Left lung (tissue), 14 donors: ENCODE measurements at places on chromosomes 6 and 20. TPM values are rescaled to one million over a fixed set of nuclear protein-coding genes. Genes with fewer than 3 reads are reported as not detected.

Gene KCNS1
- total RNA-seq: 0.97 TPM

Gene KAT14
- total RNA-seq: 8.0 TPM

Gene AVP
- total RNA-seq: not detected

DNA sequence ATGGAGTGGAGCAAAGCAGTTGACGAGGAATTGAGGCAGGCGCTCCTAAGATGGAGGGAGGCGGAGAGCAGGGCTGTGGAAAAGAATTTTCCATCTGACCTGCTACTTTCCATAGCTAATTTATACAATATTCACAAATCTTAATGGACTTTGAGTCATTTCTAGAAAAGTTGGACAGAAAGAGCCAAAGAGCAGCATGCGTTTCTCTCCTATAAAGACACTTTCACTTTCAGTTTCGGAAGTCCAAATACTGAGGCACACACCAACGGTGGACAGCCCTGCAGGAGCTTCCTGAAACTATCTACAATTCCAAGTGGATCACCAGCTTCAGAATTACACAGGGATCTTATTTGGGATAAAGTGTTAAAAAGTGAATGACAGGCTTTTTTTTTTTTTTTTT, 43.5 kb downstream of the PANK2 start:
- DNase-seq: no peak

Gene ZFP57
- total RNA-seq: not detected

- no peak for DNase-seq
Measured at GRCh38 chr6:155381673-155382337, 67.5 kb upstream of the TFB1M start.

DNA sequence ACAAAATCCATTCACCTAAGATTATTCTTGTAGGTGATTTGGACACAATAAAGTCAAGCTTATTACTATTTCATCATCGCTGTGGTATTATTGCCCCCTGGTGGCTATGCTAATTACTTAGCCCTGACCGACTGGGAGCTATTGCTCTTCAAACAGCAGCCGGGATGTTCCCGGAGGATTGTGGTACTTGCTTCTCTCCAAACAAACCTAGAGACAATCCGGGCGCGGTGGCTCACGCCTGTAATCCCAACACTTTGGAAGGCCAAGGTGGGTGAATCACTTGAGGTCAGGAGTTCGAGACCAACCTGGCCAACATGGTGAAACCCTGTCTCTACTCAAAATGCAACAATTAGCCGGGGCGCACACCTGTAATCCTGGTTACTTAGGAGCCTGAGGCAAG, 15.4 kb upstream of the STMND1 start:
- DNase-seq: peak; percentile 82

Gene PI16
- total RNA-seq: 2.5 TPM

GRCh38 chr6:147508866-147509608, 547 bp downstream of the SAMD5 start:
- peak; percentile 26 for DNase-seq

DNA sequence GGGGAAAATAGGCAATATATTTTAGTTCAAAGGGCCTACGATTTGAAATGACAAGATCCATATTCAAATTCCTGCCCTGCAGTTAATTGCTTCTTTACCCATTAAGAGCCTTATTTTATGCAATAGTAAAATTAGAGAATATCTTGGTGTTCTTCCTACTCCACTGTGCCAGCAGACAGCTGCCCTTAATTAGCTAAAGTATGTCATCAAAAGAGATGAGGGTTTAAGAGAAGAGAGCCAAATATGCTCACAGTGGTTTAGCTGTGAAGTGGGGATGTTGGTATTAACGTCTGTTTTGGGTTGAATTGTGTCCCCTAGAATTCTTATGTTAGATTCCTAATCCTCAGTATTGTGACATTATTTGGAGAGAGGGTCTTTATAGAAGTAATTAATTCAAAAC, 148.1 kb downstream of the MOXD1 start:
- no peak for DNase-seq

DNA sequence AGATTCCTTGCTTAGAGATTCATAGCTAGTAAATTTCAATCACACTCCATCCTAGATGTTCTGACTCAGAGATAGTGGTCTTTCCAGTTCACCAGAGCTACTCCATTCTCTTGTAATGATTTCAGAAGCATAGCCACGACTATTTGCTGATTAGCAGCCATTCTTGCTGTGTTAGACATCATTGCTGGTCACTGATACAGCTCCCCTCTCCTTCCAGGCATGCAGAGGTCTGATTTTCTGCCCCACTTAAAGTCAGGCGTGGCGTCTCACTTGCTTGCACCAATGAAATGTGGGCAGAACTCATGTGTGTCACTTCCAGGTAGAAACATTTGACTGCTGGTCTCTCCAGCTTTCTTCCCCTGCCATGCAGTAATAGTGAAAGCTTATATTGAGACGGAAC, 168.9 kb upstream of the JARID2 start:
- DNase-seq: no peak

GRCh38 chr6:11330413-11330760, 97.9 kb upstream of the NEDD9 start:
- DNase-seq: peak; percentile 17

DNA sequence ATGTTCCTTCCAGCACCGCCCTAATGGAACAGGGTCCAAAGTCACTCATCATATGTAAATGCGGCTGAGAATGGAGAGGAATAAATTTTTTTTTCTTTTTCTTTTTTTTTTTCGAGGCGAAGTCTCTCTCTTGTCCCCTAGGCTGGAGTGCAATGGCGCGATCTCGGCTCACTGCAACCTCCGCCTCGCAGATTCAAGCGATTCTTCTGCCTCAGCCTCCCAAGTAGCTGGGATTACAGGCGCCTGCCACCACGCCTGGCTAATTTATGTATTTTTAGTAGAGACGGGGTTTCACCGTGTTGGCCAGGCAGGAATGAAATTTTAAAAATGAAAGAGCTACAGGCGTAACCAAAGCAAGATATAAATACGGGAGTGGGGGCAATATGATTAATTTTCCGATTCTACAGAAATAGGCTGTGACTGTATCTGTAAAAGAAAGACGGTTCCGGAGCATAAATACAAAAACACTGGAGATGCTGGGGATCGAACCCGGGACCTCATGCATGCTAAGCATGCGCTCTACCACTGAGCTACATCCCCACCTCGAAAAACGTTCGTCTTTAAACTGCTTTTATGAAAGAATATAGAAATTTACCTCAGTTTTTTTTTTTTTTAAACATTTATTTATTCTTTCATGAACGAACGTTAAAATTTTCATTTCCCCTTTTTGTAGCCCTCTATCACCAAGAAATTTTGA, 132.2 kb downstream of the GPX5 start:
- DNase-seq: no peak

Gene IDH3B
- 64.8 TPM for total RNA-seq

DNA sequence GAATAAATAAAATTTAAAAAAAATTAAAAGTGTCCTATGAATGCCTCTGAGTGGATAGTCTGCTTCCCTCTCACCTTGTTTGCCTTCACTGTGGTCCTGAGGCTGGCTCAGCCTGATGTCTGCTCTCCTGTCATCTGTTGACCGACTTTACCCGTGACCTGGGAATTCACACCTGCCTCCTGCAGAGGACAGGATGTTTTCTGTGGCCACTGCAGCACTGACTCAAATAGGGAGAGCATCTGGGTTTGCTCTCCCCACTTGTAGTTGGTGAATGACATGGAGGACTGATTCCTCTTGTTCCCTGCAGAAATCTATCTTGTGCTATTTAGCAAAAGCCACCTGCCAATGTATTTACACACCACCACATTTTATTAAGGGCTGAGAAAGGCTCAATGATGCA, 52.4 kb upstream of the ERVFRD-1 start:
- no peak for DNase-seq

Gene EPHA7
- total RNA-seq: 0.09 TPM

Gene PLEKHG1
- total RNA-seq: 27.8 TPM

GRCh38 chr20:4713401-4713800, 8.3 kb upstream of the PRND start:
- DNase-seq: no peak

DNA sequence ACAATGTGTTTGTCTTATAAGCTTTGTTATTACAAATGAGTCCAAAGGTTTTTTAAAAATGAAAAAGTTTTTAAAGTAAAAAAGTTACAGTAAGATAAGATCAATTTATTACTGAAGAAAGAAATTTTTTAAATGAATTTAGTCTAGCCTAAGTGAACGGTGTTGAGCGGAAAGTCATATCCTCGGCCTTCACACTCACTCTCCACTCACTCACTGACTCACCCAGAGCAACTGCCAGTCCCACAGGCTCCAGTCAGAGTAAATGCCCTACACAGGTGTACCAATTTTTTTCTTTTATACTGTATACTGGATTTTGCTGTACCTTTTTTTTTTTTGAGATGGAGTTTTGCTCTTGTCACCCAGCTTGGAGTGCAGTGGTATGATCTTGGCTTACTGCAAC, 42.7 kb upstream of the AGPAT4 start:
- no peak for DNase-seq

Gene PXMP4
- total RNA-seq: 25.4 TPM

GRCh38 chr6:15387118-15387517, 141.2 kb downstream of the JARID2 start:
- DNase-seq: no peak

GRCh38 chr20:18224968-18225568, 63.3 kb upstream of the ZNF133 start:
- no peak for DNase-seq

Gene PLCB1
- 8.8 TPM for total RNA-seq

- DNase-seq: no peak
Measured at GRCh38 chr6:2725999-2726567, 24.6 kb downstream of the MYLK4 start.

Gene CASS4
- total RNA-seq: 14.4 TPM

DNA sequence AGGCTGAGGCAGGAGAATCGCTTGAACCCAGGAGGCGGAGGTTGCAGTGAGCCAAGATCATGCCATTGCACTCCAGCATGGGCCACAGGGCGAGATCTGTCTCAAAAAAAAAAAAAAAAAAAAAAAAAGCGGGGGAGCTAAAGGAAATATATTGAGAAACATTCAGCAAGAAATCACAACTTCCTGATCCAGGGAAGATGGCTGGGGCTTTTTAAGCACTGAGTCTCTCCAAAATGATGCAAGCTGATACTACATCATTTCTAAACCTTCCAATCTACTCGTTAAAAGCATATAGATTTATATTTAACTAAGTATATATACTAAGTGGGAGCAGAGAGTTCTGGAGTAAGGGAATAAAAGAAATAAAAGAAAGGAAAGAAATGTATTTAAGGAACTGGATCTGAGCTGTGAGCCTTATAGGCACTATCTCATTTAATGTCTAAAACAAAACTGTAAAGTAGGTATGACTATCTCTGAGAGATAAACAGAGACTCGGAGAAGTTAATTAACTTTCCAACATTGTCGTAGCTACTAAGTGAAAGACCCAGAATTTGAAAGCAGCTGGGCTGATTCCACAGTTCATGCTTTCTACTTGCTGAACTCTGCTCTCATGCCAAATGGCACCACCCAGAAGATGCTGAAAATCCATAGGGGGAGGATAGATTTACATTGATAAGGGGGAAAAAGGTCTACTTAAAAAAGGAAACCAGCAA, 215.0 kb upstream of the MARCKS start:
- no peak for DNase-seq

Gene FOXA2
- total RNA-seq: 24.0 TPM

DNA sequence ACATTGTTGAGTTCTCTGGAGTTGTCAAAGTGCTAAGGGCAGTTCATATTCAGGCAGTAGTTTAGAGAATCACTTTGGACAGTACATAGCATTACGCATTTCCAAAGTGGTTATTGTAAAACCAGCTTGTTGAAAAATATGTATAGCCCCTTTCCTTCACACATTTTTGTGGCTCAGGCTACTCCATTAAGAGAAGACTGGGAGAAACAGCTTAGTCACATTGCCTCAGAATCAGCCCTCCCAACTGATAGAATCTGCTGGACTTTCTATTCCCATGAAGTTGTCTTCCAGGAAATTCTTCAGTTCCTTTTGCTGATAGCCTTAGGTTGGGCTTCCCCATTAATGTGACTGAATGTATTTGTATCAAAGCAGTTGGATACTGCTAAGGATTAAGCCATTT, 39.5 kb upstream of the HDGFL1 start:
- DNase-seq: no peak

GRCh38 chr6:165204807-165205545, 104.4 kb downstream of the C6orf118 start:
- no peak for DNase-seq

Gene MAS1
- total RNA-seq: not detected

DNA sequence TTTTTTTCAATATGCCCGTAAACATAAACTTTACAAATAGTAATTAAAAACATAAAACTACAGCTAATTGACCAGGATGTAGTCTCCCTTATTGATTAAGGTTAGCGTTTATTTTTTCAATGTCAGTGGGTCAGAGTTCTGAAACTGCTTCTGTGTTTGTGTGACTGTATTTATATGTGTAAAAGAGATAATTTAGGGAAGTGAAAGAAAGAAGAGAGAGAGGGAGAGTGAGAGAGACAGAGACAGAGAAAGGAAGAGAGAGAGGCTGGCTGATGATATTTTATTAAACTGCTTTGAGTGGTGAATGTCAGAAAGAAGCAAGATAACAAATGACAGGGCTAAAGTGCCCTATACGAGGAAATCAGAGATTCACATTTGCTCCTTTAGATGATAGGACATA, 266.1 kb upstream of the PTCHD4 start:
- DNase-seq: no peak

- peak; percentile 31 for DNase-seq
Measured at GRCh38 chr6:109428889-109429477, 11.4 kb downstream of the PPIL6 start.

- DNase-seq: no peak
Measured at GRCh38 chr6:106027758-106028157, 58.4 kb upstream of the PRDM1 start.

- DNase-seq: no peak
Measured at GRCh38 chr6:104959026-104959858, 2.3 kb downstream of the LIN28B start.

DNA sequence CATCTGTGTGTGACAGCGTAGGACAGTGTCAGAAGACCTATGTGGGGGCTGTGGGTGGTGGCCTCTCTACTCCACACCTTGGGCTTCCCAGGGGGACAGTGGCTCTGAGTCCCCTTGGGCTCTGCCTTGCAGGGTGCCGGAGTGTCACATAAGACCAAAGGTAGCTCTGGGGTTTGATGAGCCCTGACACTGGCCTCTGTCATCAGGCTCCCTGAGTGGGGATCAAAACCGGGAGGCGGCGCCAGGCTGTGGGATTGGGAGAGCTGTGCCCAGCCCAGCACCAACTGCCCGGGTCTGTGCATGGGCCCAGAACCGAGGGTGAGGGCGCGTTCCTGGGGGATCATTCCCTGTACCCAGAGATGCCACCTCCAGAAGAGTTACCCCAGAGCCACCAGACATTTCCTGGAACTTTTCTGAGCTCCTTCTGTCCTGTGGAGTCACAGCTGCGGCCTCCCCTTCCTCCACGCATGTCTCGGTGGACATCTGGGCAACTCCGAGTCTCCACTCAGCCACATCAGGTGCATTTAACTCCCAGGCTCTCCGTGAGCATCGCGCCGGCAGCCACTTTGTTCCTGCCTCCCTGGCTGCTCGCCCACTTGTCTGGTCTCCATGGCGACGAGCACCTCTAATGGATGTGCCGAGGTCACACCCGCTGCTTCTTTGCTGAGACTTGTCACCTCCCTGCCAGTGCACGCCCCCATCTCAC, 94.7 kb downstream of the TMEM242 start:
- no peak for DNase-seq

GRCh38 chr6:121879149-121879548, 443.7 kb downstream of the GJA1 start:
- DNase-seq: no peak

- no peak for DNase-seq
Measured at GRCh38 chr6:31572041-31572911, at the start of gene LTA. Gene LTA (plus strand): TSS chr6:31572289. CDS start chr6:31572743, 454 bp downstream.

Gene SLC4A11
- total RNA-seq: 3.5 TPM
